ENCODE measurements at places on chromosomes 13 and 19. TPM values are rescaled to one million over a fixed set of nuclear protein-coding genes. Genes with fewer than 3 reads are reported as not detected.

The LILRB5 gene
- total RNA-seq: 4.5 TPM

The ZNF471 gene
- total RNA-seq: 5.3 TPM

The STOML3 gene
- not detected for total RNA-seq

The IZUMO2 gene
- not detected for total RNA-seq

The RFPL4AL1 gene
- total RNA-seq: not detected

The RPS28 gene
- 1,014 TPM for total RNA-seq

- no peaks in the 10 kb centered on the region for H3K36me3 ChIP-seq
- peaks cover 9% of the 10 kb centered on the region for H3K4me1 ChIP-seq
- no peaks in the 10 kb centered on the region for H3K27me3 ChIP-seq
- H3K4me3 ChIP-seq: no peak overlapping the region
- DNase-seq: no peak
These were observed 110.9 kb downstream of the IER2 start for GRCh38 chr19:13260883-13261653.

GRCh38 chr13:54706336-54706735, 1677.7 kb downstream of the OLFM4 start:
- no peak for DNase-seq
- H3K27ac ChIP-seq: no peak overlapping the region

- H3K4me1 ChIP-seq: peaks cover 5% of the 10 kb centered on the region
- H3K27me3 ChIP-seq: no peaks in the 10 kb centered on the region
- DNase-seq: no peak
- H3K27ac ChIP-seq: peak overlapping the region; percentile 53
These were observed 1.6 kb downstream of the ZNF415 start for GRCh38 chr19:53131085-53131590.

GRCh38 chr19:44367024-44367423, 10.5 kb upstream of the ZNF112 start:
- H3K4me3 ChIP-seq: no peak overlapping the region
- no peak for DNase-seq
- H3K36me3 ChIP-seq: no peaks in the 10 kb centered on the region

DNA sequence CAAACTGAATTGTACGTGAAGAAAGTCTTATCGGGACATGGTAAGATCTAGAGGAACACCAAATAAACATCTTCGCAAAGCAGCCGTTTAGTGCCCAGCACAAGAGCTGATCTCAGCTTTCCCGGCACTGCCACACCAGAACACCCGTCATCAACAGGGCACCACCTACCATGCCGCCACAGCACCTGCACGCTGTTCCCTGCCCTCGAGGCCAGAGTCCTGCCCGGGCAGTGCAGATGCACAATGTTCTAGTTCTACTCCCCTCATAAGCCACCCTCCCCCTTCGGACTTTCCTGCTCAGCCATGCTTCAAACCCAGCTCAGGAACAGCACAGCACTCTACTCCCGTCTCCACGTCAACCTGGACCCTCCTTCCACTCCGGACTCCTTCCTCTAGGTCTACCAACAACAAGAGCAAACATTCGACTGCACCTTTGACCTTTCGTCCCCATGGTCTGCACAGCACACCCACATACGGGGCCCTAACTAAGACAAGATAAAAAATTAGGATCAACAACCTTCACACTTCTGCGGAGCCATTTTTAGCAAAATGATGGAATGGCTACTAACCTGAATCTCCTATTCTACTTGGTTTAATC, 25.1 kb downstream of the TUBGCP3 start:
- peaks cover 65% of the 10 kb centered on the region for H3K36me3 ChIP-seq
- H3K27ac ChIP-seq: no peak overlapping the region
- no peaks in the 10 kb centered on the region for H3K4me1 ChIP-seq
- H3K27me3 ChIP-seq: no peaks in the 10 kb centered on the region
- H3K4me3 ChIP-seq: no peak overlapping the region
- DNase-seq: no peak

DNA sequence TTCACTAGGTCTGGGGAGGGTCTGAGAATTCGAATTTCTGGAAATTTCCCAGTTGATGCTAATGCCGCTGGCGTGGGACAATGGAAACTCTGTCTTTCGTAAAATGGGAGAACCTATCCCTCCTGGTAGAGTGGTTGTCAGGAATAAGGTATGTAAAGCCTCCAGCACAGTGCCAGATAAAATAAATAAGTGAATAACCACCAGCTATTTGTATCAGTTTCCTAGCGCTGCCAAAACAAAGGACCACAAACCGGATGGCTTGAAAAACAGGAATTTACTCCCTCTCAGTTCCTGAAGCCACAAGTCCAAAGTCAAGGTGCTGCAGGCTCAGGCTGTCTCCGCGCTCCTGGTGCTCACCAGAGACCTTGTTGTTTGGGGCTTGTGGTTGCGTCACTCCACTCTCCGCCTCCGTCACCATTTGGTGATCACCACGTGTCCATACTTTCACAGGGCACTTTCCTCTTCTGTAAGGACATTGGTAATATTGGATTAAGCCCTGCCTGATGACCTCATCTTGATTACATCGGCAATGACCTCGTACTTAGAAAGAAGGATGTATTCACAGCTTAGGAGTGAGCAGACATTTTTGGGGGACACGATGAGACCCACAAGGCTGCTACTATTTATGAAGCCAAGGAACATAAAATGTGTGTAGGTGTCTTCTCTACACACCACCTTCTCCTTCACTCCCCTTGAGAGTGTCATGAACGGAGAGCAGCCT, 428.5 kb downstream of the IRS2 start:
- H3K4me1 ChIP-seq: no peaks in the 10 kb centered on the region
- H3K27me3 ChIP-seq: no peaks in the 10 kb centered on the region
- no peak overlapping the region for H3K4me3 ChIP-seq
- H3K36me3 ChIP-seq: no peaks in the 10 kb centered on the region
- no peak for DNase-seq
- no peak overlapping the region for H3K27ac ChIP-seq

- no peak overlapping the region for H3K27ac ChIP-seq
- no peaks in the 10 kb centered on the region for H3K4me1 ChIP-seq
- H3K36me3 ChIP-seq: no peaks in the 10 kb centered on the region
- no peak for DNase-seq
- no peak overlapping the region for H3K4me3 ChIP-seq
These were observed 242.1 kb downstream of the FGF9 start for GRCh38 chr13:21913010-21913409.

GRCh38 chr19:18156841-18157464, 4.0 kb downstream of the PIK3R2 start:
- H3K27me3 ChIP-seq: no peaks in the 10 kb centered on the region
- H3K36me3 ChIP-seq: peaks cover 9% of the 10 kb centered on the region
- H3K4me1 ChIP-seq: peaks cover 55% of the 10 kb centered on the region
- DNase-seq: peak; percentile 79

DNA sequence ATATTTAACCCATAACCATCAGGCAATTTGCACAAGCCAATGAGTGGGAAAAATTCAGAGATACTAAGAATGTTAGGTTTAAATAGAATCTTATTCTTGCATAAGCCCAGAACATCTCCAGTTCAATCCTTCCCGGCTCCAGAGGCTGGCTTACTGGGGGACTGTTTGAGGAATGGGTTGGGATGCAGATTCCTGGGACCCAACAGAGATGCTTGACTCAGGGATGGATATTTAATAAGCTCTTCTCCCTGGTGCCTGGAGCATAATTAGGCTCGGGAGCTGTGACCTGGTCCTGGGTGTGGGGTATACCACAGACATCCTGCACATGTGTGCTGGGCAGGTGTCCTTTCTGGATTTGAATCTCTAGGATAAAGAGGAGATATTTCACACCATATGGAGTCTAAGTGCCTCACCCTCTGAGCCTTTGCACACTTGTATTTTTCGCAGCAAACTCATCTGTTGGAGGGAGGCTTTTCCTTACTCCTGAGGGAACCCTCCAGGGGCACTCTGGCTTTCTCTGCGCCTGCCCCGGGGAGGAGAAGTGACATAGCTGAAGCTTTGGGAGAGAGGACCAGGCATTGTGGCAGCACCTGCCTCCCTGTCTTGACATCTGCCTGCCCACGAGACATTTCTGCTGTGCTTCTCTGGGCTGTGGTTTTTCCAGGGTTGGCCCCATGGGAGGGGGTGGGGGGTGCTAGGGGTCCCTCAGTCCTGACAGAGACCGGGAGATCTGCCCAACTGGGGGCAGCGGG, 36.1 kb upstream of the ANKRD10 start:
- H3K27ac ChIP-seq: no peak overlapping the region
- no peaks in the 10 kb centered on the region for H3K36me3 ChIP-seq
- no peak overlapping the region for H3K4me3 ChIP-seq
- H3K27me3 ChIP-seq: no peaks in the 10 kb centered on the region
- no peak for DNase-seq
- no peaks in the 10 kb centered on the region for H3K4me1 ChIP-seq

- H3K27ac ChIP-seq: no peak overlapping the region
- no peaks in the 10 kb centered on the region for H3K36me3 ChIP-seq
- DNase-seq: no peak
These were observed 27.1 kb upstream of the IGFL1 start for GRCh38 chr19:46202426-46202825.

- no peak overlapping the region for H3K27ac ChIP-seq
- peaks cover 5% of the 10 kb centered on the region for H3K27me3 ChIP-seq
- H3K4me1 ChIP-seq: no peaks in the 10 kb centered on the region
- DNase-seq: no peak
- no peak overlapping the region for H3K4me3 ChIP-seq
These were observed 6.7 kb downstream of the SIGLEC6 start for GRCh38 chr19:51524666-51525264.

GRCh38 chr19:1356508-1356865, 27.2 kb upstream of the NDUFS7 start:
- H3K27me3 ChIP-seq: no peaks in the 10 kb centered on the region
- H3K4me1 ChIP-seq: peaks cover 19% of the 10 kb centered on the region
- peak overlapping the region; percentile 67 for H3K27ac ChIP-seq
- H3K4me3 ChIP-seq: no peak overlapping the region
- H3K36me3 ChIP-seq: peaks cover 44% of the 10 kb centered on the region

DNA sequence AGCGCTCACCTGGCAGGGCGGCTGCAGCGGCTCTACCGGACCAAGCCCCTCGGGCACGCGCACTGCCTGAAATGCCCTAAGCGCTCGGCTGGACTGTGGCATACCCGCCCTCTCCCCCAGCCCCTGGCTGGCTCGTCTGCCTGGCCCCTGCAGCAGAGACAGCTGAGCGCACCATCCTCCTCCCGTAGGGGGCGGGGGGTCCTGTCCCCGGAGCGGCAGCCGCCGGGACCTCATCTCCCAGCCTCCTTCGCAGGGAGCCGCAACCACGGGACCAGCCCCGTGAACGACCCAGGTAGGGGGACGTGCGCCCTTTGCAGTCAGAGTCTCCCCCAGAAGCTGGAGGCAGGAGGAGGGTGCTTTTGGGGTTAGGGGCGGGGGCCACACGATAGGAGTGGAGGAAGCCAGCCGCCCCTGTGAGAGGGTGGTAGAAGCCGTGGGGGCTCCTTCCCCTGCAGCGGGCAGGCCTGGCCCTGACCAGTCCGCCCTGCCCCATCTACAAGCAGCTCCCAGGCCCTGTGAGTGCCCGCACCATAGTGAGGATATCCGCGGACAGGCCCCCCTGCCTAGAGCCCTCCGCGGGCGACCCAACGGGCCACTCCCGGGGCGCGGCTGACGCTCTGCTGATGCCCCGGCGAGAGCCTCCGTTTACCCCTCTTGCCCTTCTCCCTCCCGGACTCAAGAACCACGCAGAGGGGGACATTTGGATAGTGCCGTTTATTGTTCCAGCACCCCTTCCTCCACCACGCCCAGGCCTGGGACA, 34.2 kb downstream of the ZNF787 start:
- DNase-seq: no peak
- no peak overlapping the region for H3K27ac ChIP-seq
- no peaks in the 10 kb centered on the region for H3K36me3 ChIP-seq
- no peaks in the 10 kb centered on the region for H3K4me1 ChIP-seq
- H3K27me3 ChIP-seq: no peaks in the 10 kb centered on the region
- no peak overlapping the region for H3K4me3 ChIP-seq
